Kidney epithelial cell (primary cell): ENCODE measurements at places on chromosomes 4 and X.

DNA sequence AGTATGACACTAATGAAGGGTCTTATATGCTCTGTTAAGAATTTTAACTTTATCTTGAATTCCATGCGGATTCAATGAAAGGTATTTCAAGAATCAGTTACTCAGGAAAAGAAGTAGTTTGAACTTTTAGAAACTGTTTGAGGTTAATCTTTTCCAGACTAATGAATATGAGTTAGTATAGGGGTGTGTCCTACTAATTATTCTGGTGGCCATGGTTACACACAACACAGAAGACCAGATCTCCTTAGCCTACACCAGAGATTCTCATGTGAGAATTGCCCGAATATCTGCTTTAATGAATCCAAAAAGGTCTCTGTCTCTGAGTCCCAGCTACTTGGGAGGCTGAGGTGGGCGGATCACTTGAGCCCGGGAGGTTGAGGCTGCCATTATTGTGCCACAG, 100.4 kb downstream of the MMRN1 start:
- no peak for DNase-seq

DNA sequence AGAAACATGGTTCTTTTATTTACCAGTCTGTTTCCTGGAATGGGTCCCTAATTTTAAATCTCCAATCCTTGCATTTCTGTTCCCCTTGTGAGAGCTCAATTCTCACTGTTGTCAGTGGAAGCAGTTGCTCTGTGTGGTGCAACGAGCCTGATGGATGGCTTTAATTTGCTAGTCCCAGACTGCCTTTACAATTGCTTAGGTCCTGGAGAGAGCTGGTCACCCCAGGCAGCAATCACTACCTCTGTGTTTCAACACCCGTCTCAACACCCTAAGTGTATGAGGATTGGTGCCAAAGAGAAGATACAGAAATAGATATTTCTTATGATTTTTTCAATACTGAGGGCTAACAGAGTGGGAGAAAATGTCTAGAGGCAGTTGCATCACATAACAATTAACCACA, 873.8 kb downstream of the GLUD2 start:
- DNase-seq, result no peak

DNA sequence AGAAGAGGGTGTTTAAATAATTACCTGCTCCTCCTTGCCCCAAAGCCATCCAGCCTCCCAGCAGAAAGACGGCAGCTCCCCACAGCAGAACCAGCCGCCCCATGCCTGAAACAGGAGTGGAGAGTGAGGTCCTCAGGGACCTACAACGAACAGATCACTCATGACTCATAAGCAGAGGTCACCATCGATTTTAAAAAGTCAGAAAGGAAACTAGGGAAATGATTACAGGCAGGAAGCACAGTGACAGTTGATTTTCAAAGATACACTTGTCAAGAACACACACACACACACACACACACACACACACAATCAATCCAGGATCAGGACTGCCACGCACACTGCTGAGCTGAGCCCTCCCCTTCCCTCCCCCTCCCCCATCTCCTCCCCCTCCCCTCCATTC, at the start of gene CRLF2:
TSS of gene CRLF2 (minus strand) at position 118 of the 400 bp plus-strand sequence. CDS start at position 103, 15 bp downstream.
- DNase-seq, result no peak

DNA sequence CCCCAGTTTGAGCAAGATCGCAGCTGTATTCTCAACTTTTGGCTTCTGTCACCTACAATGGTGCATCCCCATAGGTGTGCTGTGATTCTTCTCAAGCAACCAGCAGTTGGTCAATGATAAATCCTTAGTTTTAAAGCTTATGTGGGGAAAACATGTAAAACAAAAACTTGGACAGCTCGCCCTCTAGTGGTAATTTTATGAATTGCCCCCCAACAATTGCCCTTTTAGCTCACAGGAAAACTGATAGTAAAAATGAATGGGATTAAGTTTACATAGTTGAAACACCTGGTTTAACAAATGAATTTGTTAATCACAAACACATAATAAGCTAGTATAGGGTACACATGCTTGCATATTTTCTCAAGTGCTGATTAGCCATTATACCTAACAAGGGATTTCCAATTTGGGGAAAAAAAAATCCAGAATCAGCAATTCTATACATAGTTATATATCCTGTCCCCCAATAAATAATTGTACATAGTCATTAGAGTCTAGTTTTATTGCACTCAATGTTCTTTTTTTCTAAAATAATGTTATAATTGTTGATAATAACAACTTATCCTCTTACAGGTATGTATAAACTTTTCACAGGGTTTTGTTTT, 30.1 kb downstream of the TEX13A start:
- no peak for DNase-seq

DNA sequence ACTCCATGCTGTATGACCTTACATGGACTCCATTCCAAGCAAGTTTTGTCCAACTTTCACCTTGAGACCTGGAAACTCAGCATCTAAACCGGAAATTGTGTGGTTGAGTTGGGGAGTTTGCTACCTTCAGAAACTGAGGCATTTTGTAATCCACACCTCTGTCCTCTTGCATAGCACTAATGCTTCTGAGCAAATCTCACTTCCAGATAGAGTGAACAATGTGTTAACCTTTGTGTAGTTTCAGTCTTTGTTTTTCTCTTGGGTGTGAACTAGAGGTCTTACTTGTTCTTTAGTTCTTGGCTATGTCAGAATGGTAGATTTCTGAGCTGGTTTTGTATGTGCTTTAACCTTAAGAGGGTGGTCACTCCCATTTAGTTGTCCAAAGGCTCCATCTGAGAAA, 48.1 kb upstream of the TCEAL2 start:
- DNase-seq, result no peak

GRCh38 chr4:83851261-83852084, 315.6 kb downstream of the GPAT3 start:
- DNase-seq, result peak; percentile 69

- DNase-seq, result no peak
These were observed 13.7 kb downstream of the RASSF6 start for GRCh38 chr4:73606465-73606974.

GRCh38 chr4:40850496-40850895, 100.7 kb downstream of the NSUN7 start:
- no peak for DNase-seq

DNA sequence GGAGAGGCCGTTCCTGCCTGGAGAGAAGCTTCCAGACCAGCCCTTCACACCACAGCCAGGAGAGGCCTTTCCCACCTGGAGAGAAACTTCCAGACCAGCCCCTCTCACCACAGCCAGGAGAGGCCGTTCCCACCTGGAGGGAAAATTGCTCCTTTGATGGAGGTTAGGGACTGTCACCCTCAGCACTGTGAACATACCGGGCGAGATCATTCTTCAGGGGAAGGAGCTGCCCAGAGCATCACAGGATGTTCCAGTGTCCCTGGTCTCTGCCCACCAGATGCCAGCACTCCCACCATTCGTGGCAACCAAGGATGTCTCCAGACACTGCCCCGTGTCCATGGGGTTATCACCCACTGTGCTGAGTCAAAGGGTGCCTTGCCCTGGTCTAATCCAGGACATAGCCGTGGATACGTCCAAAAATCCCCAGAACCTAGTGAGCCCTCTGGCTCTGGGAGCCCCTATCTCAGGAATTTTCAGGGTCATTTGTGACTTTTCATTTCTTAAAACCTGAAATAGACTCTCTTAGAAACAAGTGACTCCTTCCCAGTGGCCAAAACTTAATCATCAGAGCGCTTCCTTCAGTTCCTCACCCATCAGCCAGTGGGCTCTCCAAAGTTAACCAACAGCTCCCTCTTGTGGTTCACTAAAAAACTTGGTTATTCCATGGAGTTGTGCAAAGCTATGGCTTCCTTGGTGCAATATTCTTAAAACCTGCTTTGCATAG, 80.2 kb downstream of the CRMP1 start:
- DNase-seq, result peak; percentile 21

DNA sequence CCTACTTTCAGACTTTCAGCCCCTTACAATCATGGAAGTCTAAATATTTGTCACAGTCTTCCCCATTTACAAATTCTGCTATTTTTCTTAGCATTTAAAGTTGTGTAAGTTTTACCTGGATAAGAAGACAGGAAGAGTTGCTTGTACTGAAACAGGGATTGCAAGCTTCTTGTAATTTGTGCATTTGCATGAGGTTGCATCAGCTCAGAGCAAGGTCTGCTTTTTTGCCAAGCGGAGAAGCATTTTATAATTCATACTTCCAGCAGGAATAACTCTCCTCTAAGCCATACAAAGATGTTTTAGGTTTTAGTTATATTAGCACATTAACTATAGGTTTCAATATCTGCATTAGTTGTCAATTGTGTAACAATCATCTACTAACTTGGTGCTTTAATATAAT, 922.0 kb upstream of the PABPC4L start:
- DNase-seq, result no peak

DNA sequence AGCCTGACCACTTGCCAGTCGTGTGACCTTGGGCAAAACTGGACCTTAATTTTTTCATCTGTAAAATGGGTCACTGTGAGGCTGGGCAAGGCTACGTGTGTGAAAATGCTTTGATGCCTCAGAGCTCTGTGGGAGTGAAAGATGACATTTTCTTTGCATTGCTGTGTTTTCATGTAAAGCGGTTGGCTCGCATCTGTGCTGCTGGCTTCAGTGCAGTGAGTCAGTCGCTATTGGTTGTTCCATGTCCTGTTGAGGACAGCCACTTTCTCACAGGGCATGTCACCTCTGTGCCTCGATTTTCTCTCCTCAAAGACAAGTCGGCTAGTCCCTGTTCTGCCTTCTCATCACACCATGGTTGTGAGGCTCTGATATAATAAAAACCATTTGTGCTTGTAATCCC, 4.4 kb downstream of the MTMR1 start:
- DNase-seq, result no peak

DNA sequence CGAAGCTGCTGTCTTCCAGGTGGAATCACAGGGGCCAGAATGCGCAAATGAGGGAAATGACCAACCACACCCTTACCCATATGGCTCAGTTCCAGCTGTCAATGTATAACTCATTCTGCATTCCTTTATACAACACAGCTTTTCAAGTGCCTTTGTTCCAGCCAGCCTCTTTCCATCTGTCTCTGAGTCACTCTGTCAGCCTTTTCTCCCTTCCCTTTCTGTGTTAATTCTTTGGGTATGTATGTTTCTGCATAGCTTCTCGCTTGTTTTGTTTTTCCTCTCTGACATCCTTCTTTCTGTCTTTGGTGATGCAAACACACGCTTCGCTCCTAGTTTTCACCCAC, 54.5 kb downstream of the RS1 start:
- peak; percentile 74 for DNase-seq

DNA sequence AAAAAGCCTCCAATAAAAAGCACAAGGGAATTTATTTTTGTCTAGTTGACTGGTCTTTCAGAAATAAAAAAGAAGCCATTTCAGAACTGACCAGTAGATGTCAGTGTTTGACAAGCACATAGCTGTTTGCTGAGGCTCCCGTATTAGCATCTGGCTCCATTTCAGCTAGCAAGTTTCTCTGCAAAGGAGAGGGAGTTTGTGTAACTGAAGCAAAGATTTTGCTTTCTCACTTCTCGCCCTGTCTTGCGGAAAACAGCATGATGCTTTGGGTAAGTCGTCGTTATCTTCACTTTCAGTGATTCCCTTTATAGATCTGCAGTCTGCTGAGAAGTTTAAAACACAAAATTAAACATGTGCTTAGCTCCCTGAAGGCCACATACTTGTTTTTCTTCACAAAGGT, 85.5 kb downstream of the CT47B1 start:
- peak; percentile 29 for DNase-seq

DNA sequence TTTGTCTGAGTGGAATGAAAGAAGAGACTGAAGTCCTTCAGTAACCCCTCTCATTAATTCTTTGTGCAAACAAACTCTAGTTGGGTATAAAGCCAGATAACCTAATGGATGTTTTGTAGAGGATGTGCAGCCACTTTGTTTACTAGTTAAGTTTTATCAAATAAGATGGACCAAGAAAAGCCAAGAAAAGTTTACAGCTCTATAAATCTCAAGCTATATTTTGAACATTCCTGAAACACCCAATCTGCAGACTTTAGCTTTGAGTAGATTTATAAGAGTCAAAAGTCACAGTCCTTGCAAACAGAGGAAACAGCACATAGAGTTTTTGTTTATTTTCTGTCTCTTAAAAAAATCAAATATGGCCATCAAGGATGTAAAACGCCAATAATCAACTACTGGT, 452.9 kb downstream of the SPRY1 start:
- no peak for DNase-seq

GRCh38 chr4:680551-680927, 6.2 kb downstream of the MYL5 start:
- DNase-seq, result no peak
